ENCODE measurements at places on chromosomes 16 and 17.
A peak's percentile ranks its signal among the peaks of the same experiment; 100 is the strongest.

- no peak for DNase-seq
Measured at GRCh38 chr17:3977387-3977786, 13.2 kb upstream of the ATP2A3 start.

- peak; percentile 8 for DNase-seq
Measured at GRCh38 chr16:70476272-70477020, 22.1 kb downstream of the FCSK start.

DNA sequence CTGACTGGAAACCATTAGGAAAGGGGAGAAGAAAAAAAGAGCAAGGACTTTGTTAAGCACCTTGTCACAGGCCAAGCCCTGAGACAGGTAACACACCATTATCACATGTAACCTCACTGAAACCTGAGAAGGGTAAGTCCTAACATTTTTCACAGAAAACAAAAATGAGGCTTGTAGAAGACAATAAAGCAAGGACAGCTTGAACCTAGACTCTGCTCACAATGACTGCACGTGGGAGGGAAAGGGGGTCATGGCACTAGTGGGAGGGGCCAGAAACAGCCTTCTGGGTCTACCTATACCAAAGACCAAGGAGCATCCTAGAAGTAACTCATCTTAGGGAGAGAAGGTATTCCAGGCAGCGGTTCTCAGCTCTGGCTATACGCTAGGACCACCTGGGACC, 7.5 kb downstream of the TK2 start:
- no peak for DNase-seq

- DNase-seq = no peak
Measured at GRCh38 chr17:61794792-61795191, 68.5 kb downstream of the BRIP1 start.

DNA sequence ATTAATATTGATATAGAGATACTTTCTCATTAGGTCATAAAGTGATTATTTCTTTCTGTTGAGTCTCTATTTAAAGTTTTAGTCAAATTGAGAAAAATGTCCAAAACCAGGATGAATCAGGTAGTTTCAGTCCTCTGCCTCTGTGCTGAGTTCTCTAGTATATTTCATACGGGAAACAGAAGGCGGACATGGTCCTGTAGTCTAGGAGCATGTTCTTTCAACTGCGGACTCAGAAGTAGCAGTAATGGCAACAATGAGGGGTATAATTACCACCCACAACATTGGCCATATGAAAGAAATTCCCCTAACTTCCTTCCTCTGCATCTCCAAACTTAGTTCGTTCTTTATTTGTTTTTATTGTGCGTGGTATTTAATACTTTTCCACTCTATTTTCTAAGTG, 50.1 kb downstream of the TBX4 start:
- no peak for DNase-seq

GRCh38 chr16:9118170-9118569, 26.7 kb downstream of the HAPSTR1 start:
- DNase-seq = peak; percentile 82

- DNase-seq = peak; percentile 72
Measured at GRCh38 chr16:4693956-4694641, 737 bp downstream of the NUDT16L1 start.

GRCh38 chr16:69568676-69569075, 2.9 kb downstream of the NFAT5 start:
- no peak for DNase-seq

DNA sequence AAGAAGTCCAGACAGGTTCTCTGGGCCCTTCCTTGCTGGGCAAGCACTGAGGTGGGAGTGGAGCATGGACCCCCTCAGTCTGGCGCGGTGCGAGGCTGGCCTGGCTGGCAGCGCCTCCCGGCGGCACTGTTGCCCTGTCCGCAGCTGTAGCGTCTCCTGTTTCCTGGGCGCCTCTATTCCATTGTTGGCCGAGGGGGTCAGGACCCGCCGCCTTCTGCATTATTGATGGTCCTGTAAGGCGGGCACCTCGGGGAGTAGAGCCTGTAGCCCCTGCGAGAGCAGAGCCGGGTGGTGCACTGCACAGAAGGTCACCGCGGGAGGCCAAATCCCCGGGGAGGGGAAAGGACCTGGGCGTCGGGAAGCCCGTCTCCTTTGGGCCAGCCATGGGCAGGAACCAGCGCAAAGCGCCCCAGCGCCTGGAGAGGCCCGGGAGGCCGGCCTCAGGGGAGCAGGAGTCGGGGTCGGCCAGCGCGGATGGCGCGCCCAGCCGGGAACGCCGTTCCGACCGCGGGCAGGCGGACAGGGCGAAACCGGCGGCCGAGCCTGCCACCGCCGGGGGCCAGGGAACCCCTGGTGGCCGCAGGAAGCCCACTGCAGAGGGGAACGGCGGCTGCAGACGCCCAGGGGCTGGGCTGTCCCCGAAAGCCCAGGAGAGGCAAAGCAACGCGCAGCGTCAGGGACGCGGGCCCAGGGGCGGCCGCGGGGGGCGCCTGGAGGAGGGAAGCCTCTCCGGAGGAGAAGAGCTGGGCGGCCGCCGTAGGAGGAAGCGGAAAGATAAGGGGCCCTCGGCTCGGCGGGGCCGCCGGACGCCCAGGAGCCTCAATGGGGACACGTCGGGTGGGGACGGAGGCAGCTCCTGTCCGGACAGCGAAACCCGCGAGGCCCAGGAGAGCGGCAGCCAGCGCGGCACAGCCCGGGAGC, at the start of gene MYO15B:
MYO15B (plus strand) TSS at position 126 of the 921 bp plus-strand sequence; CDS start at position 384, 258 bp downstream.
- DNase-seq = peak; percentile 63

DNA sequence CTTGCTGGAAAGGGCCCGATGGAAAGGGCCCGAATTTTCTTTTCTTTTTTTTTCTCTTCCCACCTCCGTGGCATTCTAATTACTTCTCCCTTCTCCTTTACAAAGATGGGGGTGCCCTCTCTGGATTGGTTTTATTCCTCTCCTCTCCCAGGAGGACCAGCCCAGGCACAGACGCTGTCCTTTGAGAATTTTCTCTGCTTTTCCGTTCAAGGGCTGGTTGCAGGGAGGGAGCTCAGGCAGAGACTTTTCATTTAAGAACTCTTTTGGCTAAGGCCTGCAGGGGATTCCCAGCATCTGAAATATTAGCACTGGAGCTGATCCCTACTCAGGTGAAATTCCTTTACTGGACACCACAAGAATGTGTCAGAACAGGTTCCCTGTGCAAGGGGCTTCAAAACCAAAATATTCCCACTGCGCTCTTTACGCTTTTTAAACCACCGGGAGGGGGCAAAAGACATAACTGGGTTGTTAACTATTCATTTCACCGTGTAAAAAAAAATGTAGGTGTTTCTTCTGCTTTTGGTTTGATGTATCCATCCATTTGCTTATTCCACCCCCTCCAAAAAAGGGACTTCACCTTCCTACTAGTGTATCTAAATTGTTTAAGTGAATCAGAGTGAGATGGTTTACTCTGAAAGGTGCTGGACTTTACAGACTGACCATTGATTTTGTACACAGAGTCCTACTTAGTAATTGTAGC, 1.4 kb downstream of the NFAT5 start:
- DNase-seq = no peak

DNA sequence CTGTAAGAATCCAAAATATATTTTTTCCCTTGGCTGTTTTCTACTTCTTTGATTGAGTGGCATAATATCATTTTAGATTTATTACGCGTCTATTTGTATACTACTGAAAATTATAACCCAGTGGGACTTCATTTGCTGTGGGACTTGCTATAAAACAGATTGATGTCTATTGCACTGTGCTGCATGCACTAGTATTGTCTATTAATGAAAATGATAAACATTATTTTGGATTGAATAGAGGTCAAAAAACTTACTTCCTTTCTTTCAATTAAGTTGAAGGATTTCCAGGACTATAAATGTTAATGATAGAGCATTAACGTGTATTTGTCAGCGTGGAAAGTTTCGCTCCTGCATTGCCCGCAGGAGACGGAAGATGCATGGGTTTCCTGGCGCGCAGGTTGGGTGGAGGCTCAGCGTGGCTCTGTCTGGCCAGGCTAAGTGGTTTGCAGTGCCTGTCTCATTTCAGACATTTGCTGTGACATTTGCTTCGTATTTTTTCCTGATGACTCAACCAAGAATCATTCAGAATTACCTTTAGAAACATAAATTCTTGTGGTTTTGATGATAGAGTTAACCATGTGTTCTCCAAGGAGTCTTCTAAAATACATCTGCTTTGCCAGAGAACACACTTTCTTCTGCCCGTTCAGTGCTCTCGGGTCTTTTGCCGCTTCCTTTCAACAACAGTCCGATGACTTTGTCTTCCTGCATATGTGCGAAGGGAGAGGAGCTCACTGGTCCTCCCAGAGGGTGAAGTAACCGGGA, 216.7 kb downstream of the RPTOR start:
- DNase-seq = no peak

GRCh38 chr17:76130473-76130872, 10.6 kb downstream of the FOXJ1 start:
- no peak for DNase-seq

- no peak for DNase-seq
Measured at GRCh38 chr16:24609417-24609739, 70.0 kb downstream of the RBBP6 start.

- no peak for DNase-seq
Measured at GRCh38 chr17:39664581-39665561, at the start of gene TCAP. Gene TCAP (plus strand): TSS chr17:39665349. CDS start chr17:39665360, 11 bp downstream.

- no peak for DNase-seq
Measured at GRCh38 chr17:14107889-14108288, 38.6 kb downstream of the COX10 start.

- DNase-seq = no peak
Measured at GRCh38 chr17:6011206-6011605, 59.0 kb upstream of the WSCD1 start.

GRCh38 chr17:82806645-82807044, 33.2 kb downstream of the ZNF750 start:
- DNase-seq = no peak

DNA sequence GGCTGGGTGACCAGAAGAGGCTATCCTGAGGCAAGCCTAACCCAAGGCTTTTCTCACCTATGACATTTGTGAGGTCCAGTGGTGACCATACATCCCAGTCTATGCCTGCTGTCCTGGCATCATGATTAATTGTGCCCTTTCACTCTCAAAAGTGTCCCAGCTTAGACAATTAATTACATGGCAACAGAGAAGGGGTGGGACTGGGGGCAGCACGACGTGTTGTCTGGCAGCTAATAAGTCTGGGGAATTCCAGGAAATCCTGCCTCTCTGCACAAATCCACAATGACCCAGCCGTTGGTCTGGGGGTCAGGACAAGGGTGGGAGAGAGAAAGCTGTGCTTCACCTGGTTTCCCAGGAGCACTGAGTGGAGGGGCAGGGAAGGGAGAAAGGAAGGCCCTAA, 14.0 kb upstream of the MTMR4 start:
- DNase-seq = no peak

DNA sequence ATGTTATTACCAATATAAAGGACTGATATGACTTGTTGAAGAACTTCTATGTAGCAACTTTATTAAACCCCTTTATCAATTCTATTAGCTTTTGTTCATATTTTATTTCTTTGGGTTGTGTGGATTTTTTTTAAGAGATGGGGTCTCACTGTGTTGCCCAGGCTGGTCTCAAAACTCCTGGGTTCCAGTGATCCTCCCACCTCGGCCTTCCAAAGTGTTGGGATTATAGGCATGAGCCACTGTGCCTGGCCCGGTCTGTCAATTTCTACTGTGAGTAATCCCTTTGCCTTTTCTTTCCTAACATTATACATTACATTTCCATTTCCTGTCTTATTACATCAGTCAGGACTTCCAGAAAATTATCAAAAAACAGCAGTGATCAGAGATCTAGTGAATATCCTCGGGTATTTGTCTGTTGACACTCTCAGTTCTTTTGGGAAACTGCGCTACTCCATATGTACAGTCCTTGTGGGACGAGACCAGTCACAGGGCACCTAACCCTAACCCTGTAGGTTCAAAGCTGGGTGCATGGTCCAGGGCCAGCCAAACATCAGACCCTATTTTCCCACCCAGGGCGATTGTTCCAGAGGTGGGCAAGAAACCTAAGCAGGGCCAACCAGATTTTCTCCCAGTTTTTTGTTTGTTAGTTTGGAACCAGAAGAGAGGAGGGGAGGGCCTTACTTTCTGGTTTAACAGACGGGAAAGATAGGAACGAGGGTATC, 1.7 kb upstream of the SLC47A1 start:
- peak; percentile 40 for DNase-seq

- DNase-seq = no peak
Measured at GRCh38 chr16:9286930-9287329, 195.5 kb downstream of the HAPSTR1 start.

DNA sequence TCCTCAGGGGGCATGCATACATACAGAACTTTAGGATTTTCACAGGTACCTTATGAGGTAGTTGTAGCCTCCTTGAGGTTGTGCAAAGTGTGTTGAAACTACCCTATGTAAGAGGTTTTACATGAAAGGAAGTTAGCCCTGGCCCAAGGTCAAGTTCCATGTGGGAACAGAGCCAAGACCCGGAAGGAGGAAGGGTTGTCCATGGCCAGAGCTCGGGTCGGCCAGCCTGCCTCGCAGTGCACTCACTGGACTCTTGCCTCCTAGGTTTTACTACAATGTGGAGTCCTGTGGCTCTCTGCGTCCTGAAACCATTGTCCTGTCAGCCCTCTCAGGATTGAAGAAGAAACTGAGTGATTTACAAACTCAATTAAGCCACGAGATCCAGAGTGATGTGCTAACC, 8.2 kb downstream of the POLR2C start:
- no peak for DNase-seq

DNA sequence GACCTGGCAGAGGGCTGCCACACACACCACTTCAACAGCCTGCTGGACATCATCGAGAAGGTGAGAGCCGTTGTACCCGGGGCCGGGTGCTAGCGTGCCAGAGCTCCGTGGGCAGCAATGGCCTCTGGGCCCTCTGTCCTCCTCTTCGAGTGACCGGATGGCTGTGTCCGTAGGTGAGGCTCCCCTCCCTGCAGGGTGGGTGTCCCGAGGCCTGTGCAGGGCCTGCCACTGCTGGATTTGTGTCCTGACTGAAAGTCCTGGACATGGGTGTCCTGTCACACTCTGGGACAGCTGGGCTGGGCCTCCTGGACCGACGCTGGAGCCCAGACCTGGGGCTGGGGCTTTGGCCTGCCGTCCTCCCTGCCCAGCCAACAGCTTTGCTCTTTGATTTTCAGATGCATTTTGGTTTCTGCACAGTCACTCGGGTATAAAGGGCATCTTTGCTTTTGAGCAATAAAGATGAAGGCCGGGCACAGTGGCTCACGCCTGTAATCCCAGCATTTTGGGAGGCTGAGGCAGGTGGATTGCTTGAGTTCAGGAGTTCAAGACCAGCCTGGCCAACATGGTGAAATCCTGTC, 16.7 kb downstream of the TSC2 start:
- no peak for DNase-seq
